ENCODE measurements at places on chromosomes 3 and 15.

DNA sequence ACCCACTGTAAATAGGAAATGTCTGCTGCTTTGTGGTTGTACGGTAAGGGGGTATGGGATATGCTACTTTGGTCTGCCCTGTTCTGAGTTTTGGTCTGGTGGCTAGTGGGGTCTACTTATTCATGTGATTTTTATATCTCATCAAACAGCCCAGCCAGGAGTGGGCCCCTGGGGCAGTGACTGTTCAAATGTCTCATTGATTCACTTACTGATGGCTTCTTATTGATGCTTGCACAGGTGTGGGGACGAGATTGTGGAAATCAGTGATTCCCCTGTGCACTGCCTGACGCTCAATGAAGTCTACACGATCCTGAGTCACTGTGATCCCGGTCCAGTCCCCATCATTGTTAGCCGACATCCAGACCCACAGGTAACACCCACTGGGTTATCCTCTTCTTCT lies 38.5 kb downstream of the STARD5 start:
- no peak for DNase-seq

DNA sequence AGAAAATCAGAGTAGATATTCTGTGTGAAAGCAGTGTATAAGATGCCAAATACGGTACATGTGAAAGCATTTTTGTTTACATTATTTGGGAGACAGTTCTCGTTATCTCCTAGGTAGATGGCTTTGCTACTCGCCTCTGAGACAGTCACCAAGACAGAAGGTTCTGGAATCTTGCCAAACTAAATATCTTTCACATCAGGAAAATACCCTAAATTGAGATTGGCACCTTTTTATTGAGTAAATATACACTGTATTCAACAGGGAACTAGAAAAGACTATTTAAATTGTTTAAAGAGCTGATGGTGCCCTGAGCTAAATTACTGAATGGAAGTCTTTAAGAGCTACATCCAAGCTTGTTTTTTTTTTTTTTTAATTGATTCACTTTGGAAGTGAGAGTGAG lies 3.4 kb downstream of the FGD5 start:
- no peak for DNase-seq

GRCh38 chr3:193812078-193812725 lies 219.2 kb downstream of the OPA1 start:
- DNase-seq, result no peak

DNA sequence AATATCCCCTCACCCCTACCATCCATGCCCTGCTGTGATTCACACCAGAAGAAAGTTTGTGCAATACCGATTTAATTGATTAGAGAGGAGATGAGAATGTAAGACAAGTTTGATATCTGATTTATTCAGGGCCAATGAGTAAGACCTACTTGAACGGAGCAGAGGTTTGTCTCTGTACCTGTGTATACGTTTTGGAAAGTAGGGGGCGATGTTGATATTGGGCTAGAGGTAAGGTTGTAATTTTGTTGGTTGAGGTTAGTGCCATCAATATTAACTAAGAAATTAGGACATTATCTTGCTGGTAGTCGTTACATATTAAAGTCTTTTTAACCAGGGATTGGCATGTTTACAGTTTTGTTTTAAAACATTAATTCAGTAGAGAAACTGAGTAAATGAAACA lies 20.5 kb downstream of the EAF2 start:
- peak; percentile 2 for DNase-seq

GRCh38 chr3:141111364-141112155 lies 60.4 kb downstream of the SPSB4 start:
- DNase-seq, result no peak

DNA sequence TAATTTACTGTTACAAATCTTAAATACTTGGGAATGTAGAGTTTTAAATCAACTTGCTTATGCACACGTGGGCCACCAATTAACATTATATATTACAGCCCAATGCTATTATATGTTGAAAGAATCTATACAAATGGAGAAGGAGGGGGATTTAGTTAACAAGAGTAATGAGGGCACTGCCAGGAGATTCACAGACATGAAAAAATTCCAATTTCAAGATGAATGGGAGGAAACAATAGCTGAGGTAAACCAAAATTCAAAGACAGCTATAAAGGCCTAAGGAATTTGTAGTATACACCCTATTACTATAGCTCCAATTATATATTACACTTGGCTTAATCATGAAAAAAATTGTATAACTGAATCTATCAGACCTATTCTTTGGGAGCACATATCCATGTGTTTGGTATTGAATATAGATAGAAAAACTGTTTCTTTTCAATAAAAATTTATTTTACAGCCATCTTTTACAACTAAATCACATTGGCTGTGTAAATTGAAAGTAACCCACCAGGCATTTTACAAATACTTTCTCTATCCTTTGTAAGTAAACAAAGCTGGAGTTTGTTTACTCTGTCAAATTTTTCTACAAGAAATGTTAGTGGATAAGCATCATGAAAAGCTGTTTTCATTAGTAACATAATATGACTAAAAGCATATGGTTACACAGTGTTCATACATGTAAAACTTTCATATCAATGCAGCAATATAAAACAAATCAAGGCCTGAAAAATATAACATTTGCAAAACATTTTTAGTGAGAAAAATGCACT lies 1045.8 kb downstream of the ROBO1 start:
- DNase-seq, result no peak

DNA sequence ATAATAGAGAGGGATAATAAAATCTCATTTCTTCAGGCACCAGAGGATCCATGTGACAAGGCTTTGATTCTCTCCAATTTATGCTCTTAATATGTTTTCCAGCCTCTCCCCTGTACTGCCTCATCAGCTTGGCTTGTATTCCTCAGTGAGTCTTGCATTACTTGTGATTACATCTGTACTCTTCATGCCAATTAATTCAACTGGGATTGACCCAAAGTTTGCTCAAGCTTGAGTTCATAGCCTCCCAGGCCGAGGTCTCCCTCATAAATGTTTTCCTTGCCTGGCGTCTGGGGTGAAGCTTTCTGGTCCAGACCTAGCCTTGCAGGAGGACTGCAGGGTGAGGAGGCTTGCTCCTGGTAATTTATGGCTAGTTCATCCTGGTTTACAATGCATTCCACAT lies 146.9 kb downstream of the CHST2 start:
- no peak for DNase-seq
